Stimulated activated CD4-positive, alpha-beta T cell treated with anti-CD3 and anti-CD28 coated beads, Interleukin-2, amount 100 ng/mL, for 48 hours (primary cell): ENCODE measurements at places on chromosomes 4 and X.

GRCh38 chr4:151013944-151014343 lies 1.1 kb downstream of the LRBA start:
- no peak for DNase-seq

GRCh38 chr4:40183615-40184411 lies 13.0 kb upstream of the RHOH start:
- no peak for DNase-seq

DNA sequence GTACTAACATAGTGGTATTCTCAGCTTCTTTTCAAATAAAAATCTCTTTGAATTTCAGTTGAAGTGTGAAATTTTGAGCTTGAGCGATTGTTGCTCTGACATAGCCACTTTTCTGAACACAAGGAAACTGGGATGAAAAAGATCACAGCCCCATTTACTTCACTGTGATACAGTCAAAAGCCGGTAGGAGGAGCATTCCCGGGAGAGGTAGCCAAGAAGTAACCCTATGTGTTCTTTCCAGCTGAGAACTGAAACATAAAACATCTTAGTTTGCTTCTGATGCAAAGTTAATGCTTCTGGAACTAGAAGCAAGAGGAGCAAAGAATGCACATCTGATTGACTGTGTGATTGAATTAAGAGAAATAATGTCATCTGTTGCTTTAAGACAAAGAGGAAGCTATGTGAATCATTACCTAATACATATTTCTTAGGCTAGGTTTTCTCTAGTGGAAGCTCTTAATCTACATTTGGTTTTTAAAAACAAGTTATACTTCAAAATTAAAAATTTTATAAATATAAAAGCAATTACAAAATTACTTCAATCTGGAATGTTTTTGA lies 88.3 kb upstream of the UNC5C start:
- DNase-seq, result no peak

GRCh38 chr4:71184195-71184781 lies 154.5 kb upstream of the SLC4A4 start:
- peak; percentile 7 for DNase-seq

GRCh38 chr4:13538427-13538973 lies 5.8 kb downstream of the NKX3-2 start:
- no peak for DNase-seq

GRCh38 chrX:149916745-149917392 lies 12.5 kb upstream of the HSFX4 start:
- no peak for DNase-seq

DNA sequence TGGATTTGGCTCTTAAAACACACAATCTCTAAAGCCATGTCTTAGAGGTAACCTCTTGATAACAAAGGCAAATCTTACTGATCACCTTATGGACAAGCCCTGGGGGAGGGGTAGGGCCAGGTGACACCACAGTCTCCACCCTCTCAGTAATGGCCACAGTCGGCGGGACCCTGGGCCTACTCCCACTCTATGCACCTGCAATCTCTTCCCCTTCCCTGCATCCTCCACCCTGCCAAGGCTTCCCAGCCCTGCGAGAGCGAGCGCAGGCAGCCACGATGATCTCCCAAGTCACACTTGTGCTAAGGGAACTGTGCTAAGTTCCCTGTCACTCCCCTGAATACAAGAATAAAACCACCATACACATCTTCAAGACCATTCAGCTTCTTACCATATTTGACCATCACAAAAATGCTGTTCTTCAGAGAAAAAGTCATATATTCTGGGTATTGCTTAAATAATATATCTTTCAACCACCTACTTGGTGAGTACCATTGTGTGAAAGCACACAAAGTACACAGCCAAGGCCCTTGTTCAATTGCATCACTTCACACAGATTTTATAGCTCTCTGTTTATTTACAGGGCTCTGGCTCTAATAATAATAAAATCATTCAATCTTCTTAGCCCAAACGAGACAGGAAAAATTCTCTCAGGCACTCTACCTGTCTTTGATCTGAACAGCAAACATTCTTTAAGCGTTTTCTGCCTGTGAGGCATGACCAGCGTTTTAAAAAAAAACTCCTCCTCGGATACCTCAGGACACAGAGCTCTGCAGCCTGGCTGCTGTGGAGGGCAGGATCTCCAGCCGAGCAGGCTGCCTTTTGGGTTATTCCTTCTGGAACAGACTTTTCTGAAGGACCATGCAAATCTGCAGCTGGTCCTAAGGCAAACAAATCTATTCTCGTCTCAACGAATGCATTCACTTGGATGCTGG lies 115.7 kb upstream of the MAP3K15 start:
- DNase-seq, result no peak

DNA sequence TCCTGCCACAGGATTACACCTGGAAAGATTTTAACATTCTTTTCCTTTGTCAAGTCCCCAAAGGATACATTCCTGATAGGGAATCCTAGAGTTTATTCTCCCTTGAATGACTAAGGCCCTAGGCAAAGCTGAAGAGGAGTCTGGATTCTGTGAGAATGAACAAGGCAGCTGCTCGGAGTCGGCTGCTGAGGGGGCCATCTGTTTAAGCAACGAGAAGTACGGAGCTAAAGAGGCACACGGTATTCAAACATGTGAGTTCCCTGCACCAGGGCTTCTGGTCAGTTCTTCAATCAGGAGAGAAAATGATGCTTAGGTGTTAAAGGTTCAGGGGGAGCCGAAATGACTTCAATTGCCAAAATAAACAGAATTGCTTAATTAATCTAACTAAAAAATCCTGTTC lies 97.6 kb downstream of the MGST2 start:
- no peak for DNase-seq

DNA sequence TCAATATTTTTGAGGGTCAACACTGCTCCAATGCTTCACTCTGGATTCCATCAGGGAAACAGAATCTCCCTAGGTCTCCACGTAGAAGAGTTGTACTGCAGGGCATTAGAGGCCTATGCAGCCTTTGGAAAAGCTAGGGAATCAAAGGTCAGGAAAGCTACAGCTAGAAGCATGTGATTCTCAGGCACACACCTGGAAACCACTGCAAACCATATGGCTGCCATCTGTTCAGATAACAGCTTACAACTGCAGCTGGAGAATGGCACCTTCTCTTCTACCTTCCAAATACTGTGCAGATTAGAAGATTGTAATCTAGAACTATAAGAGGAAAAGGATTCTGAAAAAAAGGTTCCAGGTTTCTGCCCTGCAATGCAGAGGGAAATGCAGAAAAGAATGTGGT lies 60.6 kb downstream of the BTC start:
- no peak for DNase-seq

DNA sequence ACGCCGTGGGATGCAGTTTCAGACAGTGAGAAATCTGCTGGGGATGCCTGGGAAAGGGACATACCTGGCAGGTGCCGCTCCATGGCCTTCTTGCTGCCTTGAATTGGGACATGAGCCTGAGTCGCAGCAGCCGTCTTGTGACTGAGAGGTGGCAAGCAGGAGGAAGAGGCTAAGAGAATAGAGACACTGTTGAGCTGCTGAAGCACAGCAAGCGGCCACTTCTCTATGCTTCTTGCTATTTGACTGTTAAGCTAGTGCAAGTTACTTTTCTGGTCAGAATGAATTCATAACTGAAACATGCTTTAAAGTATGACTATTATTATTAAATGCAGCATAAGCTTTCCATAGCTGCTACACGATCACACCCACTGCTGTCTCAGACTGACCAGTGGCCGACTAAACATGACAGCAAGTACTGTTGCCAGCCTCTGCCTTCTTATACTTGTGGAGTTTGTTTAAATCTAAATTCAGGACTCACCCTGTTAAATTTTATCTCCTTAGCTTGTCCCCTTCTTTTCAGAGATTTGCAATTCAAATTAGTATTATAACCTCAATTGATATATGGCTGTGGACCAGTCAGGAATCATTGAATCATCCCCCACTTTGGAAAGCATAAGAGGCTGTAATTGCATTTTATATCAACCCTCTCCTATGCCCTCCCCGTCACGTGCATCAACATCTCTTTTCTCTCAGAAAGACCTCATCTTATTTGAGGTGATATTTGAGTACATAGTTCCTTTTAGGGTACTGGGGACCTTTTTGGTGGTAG lies 24.8 kb upstream of the ACSL1 start:
- DNase-seq, result no peak

DNA sequence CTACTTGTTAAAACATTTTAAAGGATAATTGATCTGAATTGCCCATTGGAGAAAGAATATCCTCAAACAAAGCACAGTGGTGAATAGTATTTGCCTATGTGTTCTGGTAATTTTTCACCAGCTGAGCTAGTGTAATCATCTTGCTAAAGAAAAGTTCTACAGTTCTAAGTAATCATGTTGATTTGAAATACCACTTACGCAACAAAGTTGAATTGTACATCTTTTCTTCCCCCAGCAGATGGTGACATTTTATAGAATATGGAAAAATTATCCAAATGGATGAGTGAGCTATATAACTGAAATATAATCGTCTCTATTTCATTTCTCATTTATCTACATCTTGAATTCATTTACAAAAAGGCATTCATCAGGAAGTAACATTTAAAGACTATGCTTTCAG lies 9.7 kb upstream of the ZNF674 start:
- no peak for DNase-seq

DNA sequence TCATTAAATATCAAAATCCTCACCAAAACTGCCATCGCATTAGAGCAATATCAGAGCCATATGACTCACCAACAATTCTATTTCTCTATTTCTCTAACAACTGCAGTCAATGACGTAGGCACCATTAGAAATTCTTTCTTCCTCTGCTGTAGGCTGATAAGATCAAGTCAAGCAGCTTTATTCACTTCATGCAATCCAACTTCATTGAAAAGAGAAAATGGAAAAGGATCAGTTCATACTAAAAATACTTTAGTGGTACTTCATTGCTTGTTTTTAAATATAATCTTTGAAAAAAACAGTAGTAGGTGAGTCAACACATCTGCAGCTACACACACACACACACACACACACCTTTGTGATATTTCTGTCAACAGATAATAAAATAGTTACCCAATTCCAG lies 345.3 kb upstream of the TENM3 start:
- no peak for DNase-seq

GRCh38 chrX:155027509-155028066 lies 944 bp downstream of the FUNDC2 start:
- DNase-seq, result no peak

DNA sequence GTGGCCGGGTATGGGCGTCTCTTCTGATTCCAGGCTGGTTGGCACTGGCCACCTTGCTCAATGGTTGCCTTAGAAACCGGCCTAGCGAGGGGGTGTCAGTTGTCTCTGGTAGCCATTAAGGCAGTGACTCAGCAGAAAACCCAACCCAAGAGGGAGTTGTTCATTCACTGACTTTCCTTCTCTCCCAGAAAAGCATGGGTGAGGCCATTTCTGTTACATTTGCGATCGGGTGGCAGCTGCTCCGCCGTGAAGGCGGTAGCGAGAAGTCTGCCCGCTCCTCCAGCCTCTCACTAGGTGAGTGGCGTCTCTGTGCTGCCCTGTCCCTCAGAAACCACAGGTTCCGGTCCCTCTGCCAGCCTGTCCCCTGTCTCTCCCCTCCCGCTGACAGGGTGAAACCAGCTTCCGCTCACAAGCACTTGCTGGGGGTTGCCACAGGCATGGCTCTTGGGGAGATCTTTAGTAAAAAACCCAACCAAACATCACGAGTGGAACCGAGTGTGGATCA lies 17.4 kb downstream of the IRAK1 start:
- DNase-seq, result no peak
